ENCODE measurements at places on chromosomes 5 and 9.

- no peaks in the 10 kb centered on the region for H3K4me1 ChIP-seq
- no peak for ATAC-seq
- H3K27me3 ChIP-seq, result no peaks in the 10 kb centered on the region
Measured at GRCh38 chr5:55372130-55372925, 64.5 kb downstream of the MTREX start.

GRCh38 chr9:103660830-103661229 is 433.3 kb upstream of the SMC2 start:
- no peaks in the 10 kb centered on the region for H3K4me1 ChIP-seq
- no peak for ATAC-seq
- no peak overlapping the region for H3K27ac ChIP-seq
- no peaks in the 10 kb centered on the region for H3K27me3 ChIP-seq

- no peak overlapping the region for H3K27ac ChIP-seq
- no peaks in the 10 kb centered on the region for H3K4me1 ChIP-seq
- no peak overlapping the region for H3K4me3 ChIP-seq
- no peak for ATAC-seq
- H3K36me3 ChIP-seq, result no peaks in the 10 kb centered on the region
Measured at GRCh38 chr9:108562176-108562575, 293.6 kb downstream of the ACTL7B start.

- no peak overlapping the region for H3K4me3 ChIP-seq
- no peak for ATAC-seq
- H3K27me3 ChIP-seq, result no peaks in the 10 kb centered on the region
- H3K4me1 ChIP-seq, result peaks cover 11% of the 10 kb centered on the region
Measured at GRCh38 chr9:556199-556598, 285.3 kb upstream of the DMRT1 start.

GRCh38 chr9:128215491-128216409 is 12.6 kb downstream of the DNM1 start:
- peaks cover 3% of the 10 kb centered on the region for H3K27me3 ChIP-seq
- H3K4me3 ChIP-seq, result no peak overlapping the region
- H3K4me1 ChIP-seq, result peaks cover 6% of the 10 kb centered on the region
- H3K36me3 ChIP-seq, result no peaks in the 10 kb centered on the region

- H3K36me3 ChIP-seq, result peaks cover 8% of the 10 kb centered on the region
- H3K4me1 ChIP-seq, result no peaks in the 10 kb centered on the region
- no peaks in the 10 kb centered on the region for H3K27me3 ChIP-seq
- H3K4me3 ChIP-seq, result no peak overlapping the region
- ATAC-seq, result no peak
Measured at GRCh38 chr5:111134087-111134486, 41.9 kb downstream of the WDR36 start.

- no peak overlapping the region for H3K4me3 ChIP-seq
- H3K27me3 ChIP-seq, result peaks cover 38% of the 10 kb centered on the region
- H3K4me1 ChIP-seq, result no peaks in the 10 kb centered on the region
- H3K36me3 ChIP-seq, result no peaks in the 10 kb centered on the region
- no peak overlapping the region for H3K27ac ChIP-seq
- ATAC-seq, result no peak
Measured at GRCh38 chr5:139901986-139902385, 106.4 kb downstream of the PSD2 start.

DNA sequence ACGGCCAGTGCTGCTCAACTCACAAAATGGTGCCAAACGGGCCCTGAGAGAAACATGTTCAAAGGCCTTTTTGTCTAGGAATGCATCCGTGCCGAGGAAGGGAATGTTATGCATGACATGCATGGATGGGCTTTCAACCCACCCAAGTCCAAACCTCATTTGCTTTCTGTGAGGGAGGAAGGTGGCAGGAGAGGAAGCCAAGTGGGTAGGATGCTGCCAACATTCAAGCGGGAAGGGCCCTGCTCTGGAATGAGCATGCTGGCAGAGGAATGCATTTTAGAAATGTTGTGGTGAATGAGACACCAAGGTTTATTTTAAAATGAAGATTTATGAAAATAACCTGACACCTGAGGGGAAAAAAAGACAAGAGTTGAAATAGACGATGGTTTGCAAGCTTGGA is 479.1 kb downstream of the CCDC171 start:
- no peak overlapping the region for H3K4me3 ChIP-seq
- no peaks in the 10 kb centered on the region for H3K4me1 ChIP-seq
- no peak overlapping the region for H3K27ac ChIP-seq
- ATAC-seq, result no peak

DNA sequence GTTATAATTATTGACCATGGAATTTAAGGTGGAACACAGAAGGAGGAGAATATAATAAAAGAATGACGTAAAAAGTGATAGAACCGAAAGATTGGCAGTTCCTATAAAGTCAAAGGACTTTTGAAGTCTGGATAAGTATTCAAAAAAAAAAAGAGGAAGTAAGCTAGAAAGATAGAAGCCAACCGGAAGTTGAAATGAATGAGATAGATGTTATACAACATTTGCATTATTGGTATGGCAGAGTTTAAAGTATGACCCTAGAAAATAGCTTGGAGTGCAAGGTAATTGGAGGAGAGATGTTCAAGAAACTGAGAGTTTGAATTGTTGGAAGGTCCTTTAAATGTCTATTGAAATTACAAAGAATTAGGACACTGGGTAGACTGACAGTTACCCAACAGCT is 293.6 kb downstream of the FER start:
- H3K36me3 ChIP-seq, result no peaks in the 10 kb centered on the region
- no peak for ATAC-seq
- H3K27me3 ChIP-seq, result no peaks in the 10 kb centered on the region
- no peaks in the 10 kb centered on the region for H3K4me1 ChIP-seq

GRCh38 chr5:11334404-11334803 is 569.8 kb downstream of the CTNND2 start:
- no peak for ATAC-seq
- H3K4me1 ChIP-seq, result no peaks in the 10 kb centered on the region
- no peaks in the 10 kb centered on the region for H3K36me3 ChIP-seq
- no peak overlapping the region for H3K27ac ChIP-seq
- no peak overlapping the region for H3K4me3 ChIP-seq

DNA sequence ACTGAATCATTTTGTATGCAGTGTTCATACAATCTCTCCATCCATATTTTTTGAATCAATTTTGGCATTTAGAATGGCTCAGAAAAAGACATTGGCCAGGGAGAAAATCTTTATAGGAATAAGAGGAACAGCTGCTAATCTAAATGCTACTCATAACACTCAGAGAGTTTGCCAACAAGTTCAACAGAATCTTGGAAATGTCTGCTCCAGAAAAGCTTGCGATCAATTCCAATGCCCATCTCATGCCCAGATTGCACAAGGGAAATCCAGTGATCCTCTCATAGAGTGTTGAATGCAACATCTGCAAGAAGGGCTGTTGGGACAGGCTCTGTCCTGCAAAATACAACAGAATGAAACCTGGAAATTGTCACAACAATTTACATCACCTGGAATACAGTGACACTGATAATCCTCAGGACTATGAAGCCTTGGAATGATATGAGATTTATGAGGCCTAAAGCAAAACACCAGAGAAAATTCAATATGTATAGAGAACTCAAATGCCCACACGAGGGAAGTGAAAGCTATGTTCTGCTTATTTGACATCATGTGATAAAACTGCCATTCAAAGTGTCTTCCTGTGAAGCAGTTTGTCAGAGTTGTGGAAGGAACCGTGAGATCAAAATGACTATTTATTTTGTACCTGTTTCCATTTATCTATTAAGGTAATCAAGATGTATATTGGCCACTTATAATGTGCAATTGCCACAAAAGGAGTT is 190.1 kb downstream of the PARP8 start:
- ATAC-seq, result no peak
- no peaks in the 10 kb centered on the region for H3K4me1 ChIP-seq

DNA sequence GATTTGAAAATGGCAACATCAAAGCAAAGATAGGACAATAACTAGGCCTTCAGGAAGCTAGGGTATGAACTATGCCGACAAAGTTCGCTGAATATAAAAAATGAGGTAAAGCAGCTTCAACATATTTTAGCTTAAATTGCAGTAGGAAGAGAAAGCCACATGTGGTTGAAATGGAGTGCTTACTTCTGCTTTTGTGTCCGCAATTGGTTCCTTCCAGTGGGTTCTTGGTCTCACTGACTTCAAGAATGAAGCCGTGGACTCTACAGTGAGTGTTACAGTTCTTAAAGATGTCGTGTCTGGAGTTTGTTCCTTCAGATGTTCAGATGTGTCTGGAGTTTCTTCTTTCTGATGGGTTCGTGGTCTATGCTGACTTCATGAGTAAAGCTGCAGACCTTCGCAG is 95.2 kb downstream of the APTX start:
- no peak for ATAC-seq
- no peaks in the 10 kb centered on the region for H3K36me3 ChIP-seq
- H3K27me3 ChIP-seq, result peaks cover 16% of the 10 kb centered on the region
- no peak overlapping the region for H3K27ac ChIP-seq

- no peaks in the 10 kb centered on the region for H3K4me1 ChIP-seq
- no peak overlapping the region for H3K27ac ChIP-seq
- ATAC-seq, result peak; percentile 18
- peaks cover 25% of the 10 kb centered on the region for H3K27me3 ChIP-seq
- H3K36me3 ChIP-seq, result no peaks in the 10 kb centered on the region
Measured at GRCh38 chr5:38414348-38414747, 142.1 kb downstream of the LIFR start.
